ENCODE measurements at places on chromosomes 7 and 10. TPM values are rescaled to one million over a fixed set of nuclear protein-coding genes. Genes with fewer than 3 reads are reported as not detected.

DNA sequence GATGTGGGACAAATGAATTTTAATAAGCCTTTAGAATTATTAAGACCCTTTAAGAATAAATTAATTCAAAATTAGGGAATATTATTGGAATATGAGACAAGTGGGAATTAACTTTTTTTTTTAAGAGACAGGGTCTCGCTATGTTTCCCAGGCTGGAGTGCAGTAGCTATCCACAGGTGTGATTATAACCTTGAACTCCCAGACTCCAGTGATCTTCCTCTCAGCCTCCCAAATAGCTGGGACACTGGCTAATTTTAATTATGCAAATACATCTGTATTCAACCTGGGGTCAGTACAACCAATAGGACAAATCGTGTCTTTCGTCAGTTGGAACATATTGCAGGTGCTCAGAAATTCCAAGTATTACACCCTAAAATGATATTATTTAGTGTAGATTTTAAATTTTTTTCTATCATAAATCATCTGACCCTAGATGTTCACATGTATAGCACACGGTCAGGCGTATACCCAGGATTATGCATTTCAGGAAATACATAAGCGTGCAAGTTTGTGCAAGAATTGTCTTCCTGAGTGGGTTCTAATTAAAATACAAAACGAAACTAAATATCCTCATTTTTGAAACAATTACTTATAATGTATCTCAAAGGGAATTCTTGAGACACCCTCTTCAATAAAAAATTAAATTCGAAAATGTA, 1.2 kb downstream of the NT5C3A start:
- DNase-seq, result no peak

DNA sequence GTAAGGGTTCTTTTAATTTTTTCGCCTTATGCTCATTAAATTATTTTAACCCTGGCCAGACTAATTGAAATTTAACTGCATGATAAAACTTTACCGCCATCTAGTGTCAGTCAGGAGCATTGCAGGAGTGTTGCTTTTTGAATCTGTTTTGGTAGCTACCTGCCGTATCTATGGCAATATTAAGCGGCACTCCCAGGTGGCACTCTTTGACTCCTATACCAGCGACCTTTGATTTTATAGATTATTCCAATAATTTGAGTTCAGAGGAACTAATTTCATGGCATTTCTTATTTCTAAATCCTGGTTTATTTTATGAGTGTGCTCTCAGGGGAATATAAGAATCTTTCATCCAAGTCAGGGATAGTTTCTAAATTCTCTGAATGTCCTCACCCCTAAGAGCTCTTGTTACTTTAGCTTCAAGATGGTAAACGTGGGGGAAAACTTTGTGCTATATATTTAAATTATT, 198.9 kb downstream of the REEP3 start:
- peak; percentile 67 for DNase-seq

GRCh38 chr10:79275431-79275851, 71.8 kb upstream of the PPIF start:
- no peak for DNase-seq

GRCh38 chr7:94008537-94008936, 4.4 kb upstream of the BET1 start:
- DNase-seq, result peak; percentile 82

- no peak for DNase-seq
These were observed 36.9 kb downstream of the PRPS1L1 start for GRCh38 chr7:17990761-17991160.

DNA sequence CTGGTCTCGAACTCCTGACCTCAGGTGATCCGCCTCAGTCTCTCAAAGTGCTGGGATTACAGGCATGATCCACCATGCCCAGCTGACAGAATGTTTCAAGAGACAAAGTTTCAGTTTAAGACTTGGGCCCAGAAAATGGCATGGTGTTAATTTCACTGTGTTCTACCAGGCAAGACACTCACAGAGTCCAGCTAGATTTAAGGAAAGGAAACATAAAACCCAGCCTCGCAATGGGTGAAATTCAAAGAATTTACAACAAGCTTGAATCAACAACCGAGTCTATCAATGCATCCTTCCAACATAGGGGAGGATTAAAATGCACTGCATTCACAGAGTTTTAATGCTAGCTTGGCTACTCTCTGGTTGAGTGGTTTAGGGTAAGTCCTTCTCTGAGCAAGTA, 764.0 kb downstream of the XPNPEP1 start:
- DNase-seq, result no peak

DNA sequence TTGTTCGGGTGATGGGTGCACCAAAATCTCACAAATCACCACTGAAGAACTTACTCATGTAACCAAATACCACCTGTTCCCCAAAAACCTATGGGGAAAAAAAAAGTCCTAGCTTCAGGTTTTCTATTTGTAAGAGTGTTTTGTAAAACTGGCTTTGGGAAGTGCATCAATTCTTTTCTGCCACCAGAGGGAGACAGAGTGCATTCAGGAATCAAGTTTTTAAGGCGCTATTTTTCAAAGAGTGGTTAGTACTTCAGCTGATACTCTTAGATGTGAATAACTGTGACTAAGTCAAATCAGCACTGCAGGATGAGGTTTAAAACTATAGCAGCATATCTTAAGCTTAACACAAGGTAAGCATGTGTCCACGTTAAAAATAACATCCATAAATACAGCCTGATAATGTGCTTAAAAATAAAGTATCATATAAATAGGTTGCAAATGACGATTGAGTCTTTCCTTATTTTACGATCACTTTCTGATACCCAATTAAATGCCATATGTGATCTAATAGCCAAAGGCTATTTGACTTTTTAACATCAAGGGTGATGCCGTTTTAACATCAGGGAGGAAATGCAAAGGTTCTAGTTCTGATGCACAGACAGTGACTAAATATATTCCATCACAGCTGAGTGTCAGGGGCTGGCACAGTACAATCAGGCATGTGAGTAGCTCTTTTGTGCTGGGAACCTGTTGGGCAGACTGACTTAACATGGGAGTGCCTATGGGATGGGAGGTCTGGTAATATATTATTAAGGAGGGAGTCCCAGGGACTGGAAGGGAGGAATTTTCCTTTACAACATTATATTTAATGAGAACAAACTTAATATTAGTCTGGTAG, 10.6 kb upstream of the LYZL2 start:
- peak; percentile 88 for DNase-seq

GRCh38 chr10:87544721-87545120, 40.0 kb downstream of the MINPP1 start:
- no peak for DNase-seq

DNA sequence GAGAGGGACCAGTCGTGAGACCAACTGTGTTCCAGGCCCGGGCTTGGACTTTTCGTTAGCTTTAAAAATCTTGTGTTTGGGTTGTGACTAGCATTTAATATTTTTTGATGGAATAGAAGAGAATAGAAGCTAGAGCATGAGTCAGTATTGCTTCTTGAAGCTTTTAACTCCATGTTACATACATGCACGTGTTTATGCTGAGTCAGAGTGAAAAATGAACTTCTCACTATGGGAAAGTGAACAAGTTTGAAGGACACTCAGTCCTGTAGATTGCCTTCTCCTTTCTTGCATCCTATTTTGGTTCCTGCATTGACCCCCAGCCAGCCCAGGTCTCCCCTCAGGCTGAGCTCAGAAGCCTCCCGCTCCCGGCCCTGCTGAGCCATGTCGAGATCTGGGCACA, 31.8 kb downstream of the GHRHR start:
- no peak for DNase-seq

The CALHM3 gene
- not detected for total RNA-seq

- no peak for DNase-seq
These were observed 187.5 kb upstream of the ADO start for GRCh38 chr10:62616885-62617590.

DNA sequence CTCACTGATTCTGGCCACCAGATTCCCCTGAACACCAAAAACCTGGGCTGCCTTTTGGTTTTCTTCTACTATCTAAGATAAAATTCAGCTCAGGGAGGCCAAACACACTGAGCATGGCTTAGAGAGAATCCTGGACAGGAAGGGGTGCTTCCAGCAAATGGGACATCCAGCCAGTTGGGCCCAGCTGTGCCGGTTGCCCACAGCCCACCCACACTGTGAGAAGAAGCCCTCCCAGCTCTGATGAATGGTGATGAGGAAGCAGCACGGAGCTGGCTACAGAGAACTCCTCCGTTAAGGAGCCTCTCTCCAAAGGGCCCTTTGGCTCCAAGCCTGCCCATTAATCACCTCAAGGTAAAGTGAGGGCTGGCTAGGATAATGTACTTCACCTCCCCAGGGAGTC, 15.9 kb downstream of the LRRC18 start:
- DNase-seq, result no peak

- no peak for DNase-seq
These were observed 46.2 kb upstream of the COMTD1 start for GRCh38 chr10:75281974-75282373.

- no peak for DNase-seq
These were observed 1.0 kb downstream of the CYP51A1 start for GRCh38 chr7:92133133-92133736.

The TMEM139 gene
- total RNA-seq, result not detected

GRCh38 chr10:102542800-102543418, 39.1 kb downstream of the SUFU start:
- DNase-seq, result no peak

GRCh38 chr7:130741331-130741995, 7.5 kb upstream of the KLF14 start:
- no peak for DNase-seq

GRCh38 chr7:30434140-30434799, 44.3 kb downstream of the NOD1 start:
- no peak for DNase-seq

The HACD1 gene
- total RNA-seq, result 23.1 TPM

The GARS1 gene
- total RNA-seq, result 75.0 TPM

The SPDYE1 gene
- not detected for total RNA-seq

GRCh38 chr7:468681-469562, 50.7 kb downstream of the PDGFA start:
- peak; percentile 73 for DNase-seq

The GNAT3 gene
- not detected for total RNA-seq

The FXYD4 gene
- total RNA-seq, result not detected

DNA sequence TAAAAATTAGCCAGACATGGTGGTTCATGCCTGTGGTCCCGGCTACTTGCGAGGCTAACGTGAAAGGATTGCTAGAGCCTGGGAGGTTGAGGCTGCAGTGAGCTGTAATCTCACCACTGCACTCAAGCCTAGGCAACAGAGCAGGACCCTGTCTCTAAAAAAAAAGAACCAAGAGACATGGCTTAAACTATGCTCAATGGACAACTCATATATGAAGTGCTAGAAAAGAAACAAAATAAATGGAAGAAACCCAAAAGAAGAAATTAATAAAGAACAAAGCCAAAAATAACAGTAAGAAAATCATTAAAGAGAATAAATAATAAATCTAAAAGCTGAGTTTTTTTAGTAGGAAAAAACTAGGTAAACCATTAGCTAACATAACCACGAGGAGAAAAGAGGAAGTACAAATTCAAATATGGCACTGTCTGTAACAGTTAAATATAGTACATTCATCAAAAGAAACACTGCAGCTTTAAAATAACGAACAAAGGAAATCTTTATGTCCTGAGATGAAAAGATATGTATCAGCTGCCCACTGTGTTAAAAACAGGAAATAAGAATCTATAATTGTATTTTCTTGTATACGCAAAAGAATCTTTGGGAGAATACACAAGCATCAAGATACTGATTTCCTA, 48.7 kb downstream of the UPF2 start:
- peak; percentile 53 for DNase-seq

DNA sequence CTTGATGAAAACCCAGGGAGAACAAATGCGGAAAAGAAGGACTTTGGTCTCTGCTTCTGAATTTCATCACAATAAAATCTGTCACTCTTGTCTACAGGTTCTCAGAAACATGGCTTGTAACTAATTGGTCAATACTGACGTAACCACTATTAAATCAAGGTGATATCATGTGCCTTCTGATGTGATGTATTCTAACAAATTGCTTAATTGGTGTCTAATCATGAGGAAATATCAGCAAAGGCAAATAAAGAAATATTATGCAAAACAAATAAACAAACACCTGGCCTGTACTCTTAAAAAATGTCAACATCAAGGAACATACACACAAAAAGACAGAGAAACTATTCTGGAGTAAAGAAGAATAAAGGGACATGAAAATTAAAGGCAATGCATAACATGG, 1165.0 kb downstream of the NXPH1 start:
- no peak for DNase-seq

GRCh38 chr7:22582863-22583622, 83.1 kb upstream of the STEAP1B start:
- peak; percentile 92 for DNase-seq

DNA sequence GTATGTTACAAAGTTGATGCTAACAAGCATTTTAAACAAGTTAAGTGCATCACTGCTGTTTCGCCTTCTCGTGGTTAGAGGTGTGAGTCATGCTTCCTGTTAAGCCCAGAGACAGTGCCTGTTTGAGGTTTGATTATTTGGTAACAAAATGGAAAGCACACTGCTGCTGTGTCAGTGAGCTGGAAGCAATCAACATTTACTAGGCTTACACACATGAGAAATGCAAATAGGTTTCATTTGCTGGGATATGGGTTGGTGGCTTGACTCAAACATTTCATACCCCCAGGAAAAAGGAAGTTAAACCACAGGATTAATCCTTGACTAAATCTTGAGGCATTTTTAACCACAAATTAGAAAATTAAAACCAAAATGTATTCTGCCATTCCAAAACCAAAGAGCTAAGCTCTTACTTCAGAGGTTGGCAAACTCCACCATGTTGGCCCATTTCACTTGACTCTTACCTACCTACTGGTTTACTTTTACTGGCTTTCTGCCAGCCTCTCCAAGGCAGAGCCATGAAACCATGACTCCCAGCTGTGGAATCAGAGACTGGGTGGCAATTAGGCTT, 139.2 kb downstream of the ETV1 start:
- DNase-seq, result peak; percentile 94

GRCh38 chr7:32070406-32071360, at the start of gene PDE1C:
Gene PDE1C (minus strand): TSS chr7:32070407.
- DNase-seq, result no peak

DNA sequence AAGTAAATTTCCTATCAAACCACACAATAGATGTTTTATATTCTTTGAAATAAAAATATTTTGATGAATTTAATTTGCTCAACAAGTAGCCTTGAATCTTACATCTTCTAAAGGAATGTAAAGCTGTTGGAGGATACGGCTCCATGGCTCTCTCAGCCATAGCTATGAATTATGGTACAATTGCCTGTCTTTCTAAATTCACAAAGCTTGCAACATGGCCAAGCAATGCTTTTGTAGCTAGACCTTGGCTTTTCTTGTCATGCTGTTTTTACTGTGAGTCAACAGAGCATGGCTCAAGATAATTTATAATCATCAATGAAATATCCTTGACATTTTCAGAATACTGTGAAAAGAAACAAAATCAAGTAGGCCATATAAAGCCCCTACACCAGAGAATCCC, 286.7 kb downstream of the CACNA2D1 start:
- no peak for DNase-seq

- no peak for DNase-seq
These were observed 147.0 kb downstream of the ARID5B start for GRCh38 chr10:62048470-62048869.

GRCh38 chr7:146115851-146116520, 615 bp upstream of the CNTNAP2 start:
- peak; percentile 38 for DNase-seq

GRCh38 chr10:57846307-57847065, 421.2 kb downstream of the IPMK start:
- DNase-seq, result no peak

All from lung microvascular endothelial cell (primary cell).